H4 (cell line): ENCODE measurements at places on chromosomes 13 and 19. TPM values are rescaled to one million over a fixed set of nuclear protein-coding genes. Genes with fewer than 3 reads are reported as not detected.

DNA sequence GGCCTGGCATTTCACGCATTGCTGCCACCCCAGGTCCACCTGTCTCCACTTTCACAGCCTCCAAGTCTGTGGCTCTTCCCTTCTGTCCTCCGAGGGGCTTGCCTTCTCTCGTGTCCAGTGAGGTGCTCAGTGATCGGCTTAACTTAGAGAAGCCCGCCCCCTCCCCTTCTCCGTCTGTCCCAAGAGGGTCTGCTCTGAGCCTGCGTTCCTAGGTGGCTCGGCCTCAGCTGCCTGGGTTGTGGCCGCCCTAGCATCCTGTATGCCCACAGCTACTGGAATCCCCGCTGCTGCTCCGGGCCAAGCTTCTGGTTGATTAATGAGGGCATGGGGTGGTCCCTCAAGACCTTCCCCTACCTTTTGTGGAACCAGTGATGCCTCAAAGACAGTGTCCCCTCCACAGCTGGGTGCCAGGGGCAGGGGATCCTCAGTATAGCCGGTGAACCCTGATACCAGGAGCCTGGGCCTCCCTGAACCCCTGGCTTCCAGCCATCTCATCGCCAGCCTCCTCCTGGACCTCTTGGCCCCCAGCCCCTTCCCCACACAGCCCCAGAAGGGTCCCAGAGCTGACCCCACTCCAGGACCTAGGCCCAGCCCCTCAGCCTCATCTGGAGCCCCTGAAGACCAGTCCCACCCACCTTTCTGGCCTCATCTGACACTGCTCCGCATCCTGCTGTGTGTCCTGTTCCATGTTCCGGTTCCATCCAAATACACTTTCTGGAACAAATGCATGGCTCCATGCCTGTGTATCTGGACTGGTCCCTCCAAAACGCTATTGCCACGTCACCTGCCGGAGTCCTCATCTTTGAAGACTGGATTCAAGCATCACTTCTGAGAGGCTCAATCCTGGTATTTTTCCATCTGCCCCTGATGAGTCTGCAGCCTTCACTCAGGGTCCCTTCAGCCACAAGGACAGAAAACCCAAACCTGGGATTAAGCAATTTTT is 10.7 kb upstream of the DHDH start:
- no peak for DNase-seq

DNA sequence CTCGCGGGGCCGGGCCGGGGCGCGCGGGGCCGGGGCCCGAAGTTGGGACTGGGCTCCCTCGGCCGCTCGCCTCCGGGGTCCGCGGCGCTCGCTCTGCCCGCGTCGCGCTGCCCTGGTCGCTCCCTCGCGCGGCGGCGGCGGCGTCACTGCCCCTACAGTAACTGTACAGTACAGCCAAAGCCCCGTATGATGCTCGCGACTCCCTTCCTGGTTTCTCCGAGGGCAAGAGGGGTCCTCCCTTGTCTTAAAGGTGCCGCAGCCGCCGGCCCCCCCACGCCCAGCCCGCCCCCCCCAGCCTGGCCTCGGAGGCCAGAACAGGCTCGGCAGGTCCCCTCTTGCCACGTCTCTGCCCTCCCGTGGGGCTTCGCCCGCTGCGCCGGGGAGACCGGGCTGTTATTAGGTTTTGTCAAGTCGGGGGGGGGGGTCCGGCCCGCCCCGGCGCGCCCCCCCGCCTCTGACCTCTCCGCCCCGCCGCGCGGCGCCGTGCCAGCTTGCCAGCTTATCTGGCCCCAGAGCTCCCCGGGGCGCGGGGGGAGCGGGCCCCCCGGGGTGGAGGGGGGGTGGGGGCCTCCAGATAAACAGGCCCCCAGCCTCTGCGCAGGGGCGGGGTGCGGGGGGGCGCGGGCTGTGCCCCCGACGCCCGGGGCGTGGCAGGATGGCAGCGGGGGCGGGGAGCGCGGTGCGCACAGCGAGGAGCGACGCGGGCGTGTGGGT is at the start of gene ZBTB7A:
ZBTB7A (minus strand) TSS at position 218 of the 714 bp plus-strand sequence. CDS start 11,667 bp downstream, outside the sequence.
- DNase-seq: peak; percentile 63

DNA sequence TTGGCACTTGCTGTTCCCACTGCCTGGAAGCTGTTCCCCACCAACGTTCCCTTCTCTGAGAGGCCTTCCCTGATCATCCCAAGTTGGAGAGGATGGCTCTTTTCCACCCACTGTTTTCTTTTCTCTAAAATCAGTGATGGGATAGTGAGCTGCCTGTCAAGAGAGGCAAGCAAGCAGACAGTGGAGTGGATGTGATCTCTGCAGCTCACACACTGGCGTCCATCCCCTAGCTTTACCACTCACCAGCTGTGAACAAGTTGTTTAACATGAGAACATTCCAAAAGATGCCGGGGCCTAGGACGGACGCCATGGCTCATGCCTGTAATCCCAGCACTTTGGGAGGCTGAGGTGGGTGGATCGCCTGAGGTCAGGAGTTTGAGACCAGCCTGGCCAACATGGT is 28.0 kb upstream of the SEMA6B start:
- no peak for DNase-seq

DNA sequence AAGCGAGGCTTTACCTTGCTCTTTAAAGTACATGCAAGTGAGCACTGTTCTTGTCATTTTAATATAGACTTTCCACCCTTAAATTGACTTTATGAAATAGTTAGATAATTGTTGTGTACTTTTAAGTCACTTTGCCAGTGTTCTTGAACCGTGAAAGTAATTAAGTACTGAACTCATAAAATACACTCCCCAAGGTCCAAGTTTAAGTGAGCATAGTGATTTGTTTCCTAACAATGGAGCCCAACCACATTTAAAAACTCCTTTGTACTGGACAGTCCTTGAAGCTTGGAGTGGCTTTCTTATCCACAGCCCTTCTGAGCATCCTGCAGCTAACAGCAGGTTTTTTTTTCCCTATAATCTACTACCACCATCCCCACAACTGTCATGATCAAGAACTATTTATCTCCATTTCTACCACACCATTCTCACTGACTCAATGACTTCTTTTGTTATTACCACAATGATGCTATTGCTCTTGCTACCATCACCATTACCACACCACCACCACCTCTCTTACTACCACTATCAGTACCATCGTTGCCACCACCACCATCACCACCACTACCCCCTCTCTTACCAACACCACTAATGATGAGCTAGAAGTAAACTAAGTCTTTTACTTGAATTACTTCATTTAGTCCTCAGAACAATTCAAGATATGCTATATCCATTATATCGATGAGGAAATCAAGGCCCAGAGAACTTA is 452.6 kb downstream of the DIAPH3 start:
- no peak for DNase-seq

DNA sequence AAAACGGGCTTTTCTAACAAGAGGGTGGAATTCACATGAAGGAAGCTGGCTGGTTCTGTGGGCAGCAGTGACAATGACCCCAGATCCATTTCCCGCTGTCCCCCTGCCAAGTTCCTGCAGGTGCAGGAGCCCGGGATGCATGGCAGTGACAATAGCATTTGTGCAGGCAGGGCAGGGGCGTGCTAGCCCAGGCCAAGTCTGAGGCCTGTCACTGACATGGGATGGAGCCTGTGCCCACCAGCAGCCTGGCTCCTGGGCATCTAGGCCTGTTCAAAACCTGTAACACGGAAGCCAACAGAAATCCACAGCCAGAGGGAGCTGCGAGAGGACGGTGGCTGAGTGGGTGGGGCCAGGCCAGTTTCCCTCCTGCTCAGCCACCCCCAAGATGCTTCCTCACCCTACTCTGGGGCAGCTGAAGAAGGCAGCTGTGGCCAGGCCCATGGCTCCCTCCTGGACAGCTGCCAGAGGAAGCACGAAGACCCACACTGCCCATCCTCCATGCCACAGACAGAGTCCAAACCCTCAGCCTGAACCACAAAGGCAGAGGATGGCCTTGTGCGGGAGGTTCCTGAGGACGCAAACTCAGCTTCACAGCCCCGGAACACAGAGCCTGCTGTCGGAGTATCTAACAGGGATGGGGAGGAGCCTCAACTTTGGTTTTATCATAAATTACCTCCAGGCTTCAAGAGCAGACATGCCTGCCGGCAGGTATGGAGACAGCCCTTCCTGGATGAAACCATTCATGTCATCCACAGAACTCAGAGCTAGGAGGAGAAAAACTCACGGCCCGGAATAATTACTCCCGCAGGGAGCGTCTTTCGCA is 74.0 kb downstream of the CEBPG start:
- no peak for DNase-seq

GRCh38 chr19:28394725-28395124 is 818.2 kb downstream of the UQCRFS1 start:
- no peak for DNase-seq

The RPL28 gene
- 1,100 and 1,282 TPM in 2 replicates for total RNA-seq
